ENCODE measurements at places on chromosomes 11 and 22.

- no peak for DNase-seq
These were observed 104.8 kb downstream of the NECTIN1 start for GRCh38 chr11:119624102-119624615.

DNA sequence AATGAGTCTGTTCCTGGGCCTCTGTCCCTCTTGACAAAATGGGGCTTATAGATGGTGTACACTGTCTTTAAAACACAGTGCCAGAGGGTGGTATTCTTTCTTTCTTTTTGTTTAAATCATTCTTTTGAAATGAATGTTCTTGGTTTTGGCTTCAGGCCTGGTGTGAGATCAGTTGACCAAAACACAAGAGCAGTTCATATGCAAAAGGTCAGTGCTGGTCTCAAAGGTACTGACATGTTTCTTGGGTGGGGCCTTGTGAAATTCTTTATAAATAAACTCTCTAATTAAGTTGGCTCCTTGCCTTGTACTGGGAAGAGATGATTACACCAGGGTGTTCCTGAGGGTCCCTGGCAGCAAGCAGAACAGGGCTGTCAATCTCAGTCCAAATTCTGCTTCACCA is 110.0 kb downstream of the FBXO7 start:
- no peak for DNase-seq

GRCh38 chr11:11777897-11778296 is 63.9 kb upstream of the USP47 start:
- no peak for DNase-seq

GRCh38 chr11:102319544-102319943 is 2.3 kb downstream of the BIRC3 start:
- DNase-seq, result no peak

DNA sequence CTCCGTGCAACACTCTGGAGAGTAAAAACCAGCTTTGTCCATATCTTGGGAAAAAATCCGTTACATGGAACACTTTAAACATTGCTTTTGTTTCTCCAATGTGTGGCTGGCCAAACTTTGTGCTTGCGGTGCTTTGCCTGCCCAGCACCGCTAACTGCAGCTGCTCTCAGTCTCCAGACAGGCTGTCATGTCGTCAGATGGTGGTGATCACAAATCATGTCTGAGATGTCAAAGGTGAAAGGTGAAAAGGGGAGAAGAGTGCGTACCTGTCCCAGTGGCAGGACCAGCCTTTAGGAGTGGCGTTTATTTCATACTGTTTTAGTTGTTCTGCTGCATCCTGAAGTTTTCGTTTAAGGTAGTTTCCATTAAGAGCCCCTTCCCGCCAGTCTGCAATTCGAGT is 17.1 kb upstream of the AGBL2 start:
- no peak for DNase-seq

DNA sequence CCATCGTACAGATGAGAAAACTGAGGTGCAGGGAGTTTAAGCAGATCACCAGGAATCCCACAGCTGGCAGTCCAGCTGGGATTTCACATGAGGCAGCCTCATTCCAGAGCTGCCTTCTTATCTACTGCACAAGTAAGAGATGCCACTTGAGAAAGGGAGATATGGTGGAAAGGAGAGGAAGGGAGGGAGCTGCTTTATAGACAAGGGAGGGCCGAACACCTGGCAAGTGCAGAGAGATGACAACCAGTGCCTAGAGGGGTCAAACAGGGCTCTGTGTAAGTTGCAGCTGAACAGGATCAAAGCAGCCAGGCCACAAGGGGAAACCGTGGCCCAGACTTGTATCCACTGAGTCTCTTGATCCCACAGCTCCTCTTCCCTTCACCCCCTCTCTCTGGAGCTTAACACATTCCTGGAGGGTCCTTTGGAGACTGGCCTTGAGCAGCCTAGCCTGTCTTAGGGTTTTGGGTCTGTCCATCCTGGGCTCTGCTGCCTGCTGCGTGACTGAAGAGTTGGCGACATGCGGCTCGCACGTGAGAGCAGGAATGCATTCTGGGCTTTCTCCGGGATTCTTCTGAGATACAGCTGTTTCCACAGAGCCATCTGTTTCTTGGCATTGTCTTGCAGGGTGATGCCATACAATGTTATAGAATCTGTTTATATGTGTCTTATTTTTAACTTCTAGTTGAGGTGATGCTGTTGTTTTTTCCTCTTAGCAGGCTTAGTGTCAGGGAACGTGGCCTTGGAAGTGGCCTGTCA is 268.5 kb upstream of the SYN3 start:
- DNase-seq, result no peak

DNA sequence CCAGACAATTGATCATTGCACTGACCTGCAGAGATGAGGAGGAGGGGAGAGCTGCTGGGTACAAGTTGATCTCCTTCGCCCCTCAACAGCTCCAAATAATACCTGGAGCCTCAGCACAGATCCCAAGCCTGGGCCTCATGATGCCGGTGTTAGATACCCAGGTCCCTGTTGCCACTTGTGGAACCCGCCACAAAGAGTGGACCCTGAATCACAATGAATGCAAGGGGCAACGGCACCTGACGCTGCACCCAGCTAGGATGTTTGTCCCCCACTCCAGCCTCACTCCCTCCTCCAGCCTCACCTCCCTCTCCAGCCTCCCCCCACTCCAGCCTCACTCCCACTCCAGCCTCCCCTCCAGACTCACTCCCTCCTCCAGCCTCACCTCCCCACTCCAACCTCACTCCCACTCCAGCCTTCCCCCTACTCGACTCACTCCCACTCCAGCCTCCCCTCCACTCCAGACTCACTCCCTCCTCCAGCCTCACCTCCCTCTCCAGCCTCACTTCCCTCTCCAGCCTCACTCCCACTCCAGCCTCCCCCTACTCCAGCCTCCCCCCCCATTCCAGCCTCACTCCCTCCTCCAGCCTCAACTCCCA is 879.0 kb downstream of the BRD1 start:
- no peak for DNase-seq

DNA sequence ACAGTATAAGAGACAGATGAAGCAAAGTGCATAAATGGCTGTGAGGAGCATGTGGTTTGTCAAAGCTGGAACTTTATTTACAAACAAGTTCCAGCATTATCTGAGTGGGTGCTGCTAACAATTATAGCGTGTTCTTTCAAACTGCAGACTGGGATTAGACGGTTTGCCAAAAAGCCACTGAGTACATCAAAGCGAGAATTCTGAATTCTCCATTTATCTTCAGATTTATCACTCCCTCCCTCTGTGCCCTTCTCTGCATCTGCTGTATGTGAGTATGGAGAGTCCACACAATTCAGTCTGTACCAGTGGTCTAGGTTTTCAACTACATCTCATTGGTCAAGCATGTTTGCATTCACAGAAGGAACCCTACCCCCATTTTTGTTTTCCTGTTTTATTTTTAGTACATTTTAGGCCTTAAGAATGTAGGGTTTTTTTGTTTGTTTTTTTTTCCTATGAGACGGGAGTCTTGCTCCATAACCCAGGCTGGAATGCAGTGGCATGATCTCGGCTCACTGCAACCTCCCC is 18.1 kb upstream of the INCENP start:
- DNase-seq, result no peak

DNA sequence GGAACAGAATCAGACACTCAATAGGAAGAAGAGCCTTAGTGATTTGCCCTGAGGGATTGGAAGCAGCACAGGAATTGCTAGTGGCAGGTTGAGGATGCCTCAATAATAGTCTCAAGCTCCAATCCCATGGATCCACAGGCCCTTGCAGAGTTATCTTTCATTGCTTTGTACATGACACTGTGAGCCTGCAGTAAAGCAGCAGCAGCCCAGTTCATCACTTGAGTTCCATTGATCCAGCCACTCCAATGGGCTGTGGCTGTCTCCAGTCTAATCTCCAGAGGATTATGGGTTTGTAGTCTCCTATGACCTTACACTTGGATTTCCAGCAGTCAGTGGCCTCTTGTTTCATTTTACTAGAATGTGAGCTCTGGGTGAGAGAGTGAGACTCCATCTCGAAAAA is 45.4 kb downstream of the AAMDC start:
- no peak for DNase-seq

- no peak for DNase-seq
These were observed 124.5 kb downstream of the KCNQ1 start for GRCh38 chr11:2569321-2569721.

GRCh38 chr11:17766590-17766989 is 32.0 kb downstream of the KCNC1 start:
- DNase-seq, result no peak

DNA sequence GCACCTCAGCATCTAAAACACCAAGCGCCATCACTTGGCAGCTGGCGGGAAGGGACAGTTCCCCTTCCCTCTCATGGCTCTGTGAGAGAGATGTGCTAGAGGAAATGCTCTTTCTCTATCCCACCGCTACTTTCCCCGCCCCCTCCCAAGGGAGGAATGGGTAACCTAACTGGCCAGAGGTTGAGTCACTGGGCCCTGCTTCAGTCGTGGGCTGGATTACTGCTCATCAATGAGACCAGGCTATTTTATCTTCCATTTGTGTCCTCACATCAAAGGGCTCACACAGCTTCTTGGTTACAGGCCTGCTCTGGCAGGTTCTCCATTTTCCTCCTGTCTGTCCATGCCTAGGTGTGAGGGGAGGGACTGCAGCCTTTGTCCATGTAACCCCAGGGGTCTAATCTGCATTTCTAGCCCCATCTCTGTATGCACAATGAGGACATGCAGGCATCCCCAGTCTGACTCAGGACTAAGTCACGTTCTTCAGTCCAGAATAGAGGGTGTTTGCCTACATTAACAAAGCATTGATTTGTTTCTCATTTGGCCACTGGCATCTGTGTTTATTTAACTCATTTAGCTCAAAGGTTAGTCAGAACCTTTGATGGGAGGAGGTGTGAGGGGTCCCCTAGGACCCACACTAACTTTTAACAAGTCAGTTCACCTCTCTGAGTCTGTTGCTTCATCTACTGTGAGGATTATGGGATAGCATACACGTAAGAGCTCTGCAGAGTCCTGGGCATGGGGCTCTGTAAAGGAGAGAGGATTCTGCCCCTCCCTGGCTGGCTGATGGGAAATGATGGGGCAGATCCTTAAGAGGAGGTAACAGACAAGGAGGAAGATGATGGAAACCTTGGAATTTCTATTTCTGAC is 99.1 kb downstream of the XRRA1 start:
- no peak for DNase-seq

DNA sequence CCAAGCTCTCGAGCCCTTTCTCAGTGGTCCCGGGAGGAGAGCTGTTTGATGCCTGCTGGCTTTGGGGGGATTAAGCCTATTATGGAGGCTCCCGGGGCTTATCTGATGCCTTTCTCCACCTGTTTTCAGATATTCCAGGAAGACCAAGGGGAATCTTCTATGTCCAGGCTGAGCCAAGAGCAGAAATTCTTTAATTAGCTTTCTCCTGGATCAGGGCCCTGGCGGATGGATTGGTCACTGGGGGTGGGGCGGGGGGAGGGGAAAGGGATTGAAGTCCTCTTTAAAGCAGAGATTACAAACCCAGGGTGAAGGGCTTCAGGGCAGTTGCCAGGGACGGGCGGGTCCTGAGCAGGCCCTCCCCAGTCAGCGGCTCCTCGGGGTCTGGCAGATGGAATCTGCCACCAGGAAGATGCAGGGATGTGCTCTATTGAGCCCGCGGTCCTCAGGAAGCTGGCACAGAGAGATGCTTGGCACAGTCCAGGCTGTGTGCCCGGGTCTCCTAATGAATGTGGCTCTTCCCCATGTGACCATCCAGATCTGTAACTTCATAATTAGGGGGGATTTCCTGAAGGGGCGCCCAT is 33.6 kb downstream of the MACROD1 start:
- no peak for DNase-seq

- no peak for DNase-seq
These were observed 69.3 kb downstream of the SHANK2 start for GRCh38 chr11:71182791-71183677.

- no peak for DNase-seq
These were observed 86.1 kb upstream of the HORMAD2 start for GRCh38 chr22:29994027-29994715.

- DNase-seq, result no peak
These were observed 217.6 kb upstream of the CARD18 start for GRCh38 chr11:105357146-105357545.

DNA sequence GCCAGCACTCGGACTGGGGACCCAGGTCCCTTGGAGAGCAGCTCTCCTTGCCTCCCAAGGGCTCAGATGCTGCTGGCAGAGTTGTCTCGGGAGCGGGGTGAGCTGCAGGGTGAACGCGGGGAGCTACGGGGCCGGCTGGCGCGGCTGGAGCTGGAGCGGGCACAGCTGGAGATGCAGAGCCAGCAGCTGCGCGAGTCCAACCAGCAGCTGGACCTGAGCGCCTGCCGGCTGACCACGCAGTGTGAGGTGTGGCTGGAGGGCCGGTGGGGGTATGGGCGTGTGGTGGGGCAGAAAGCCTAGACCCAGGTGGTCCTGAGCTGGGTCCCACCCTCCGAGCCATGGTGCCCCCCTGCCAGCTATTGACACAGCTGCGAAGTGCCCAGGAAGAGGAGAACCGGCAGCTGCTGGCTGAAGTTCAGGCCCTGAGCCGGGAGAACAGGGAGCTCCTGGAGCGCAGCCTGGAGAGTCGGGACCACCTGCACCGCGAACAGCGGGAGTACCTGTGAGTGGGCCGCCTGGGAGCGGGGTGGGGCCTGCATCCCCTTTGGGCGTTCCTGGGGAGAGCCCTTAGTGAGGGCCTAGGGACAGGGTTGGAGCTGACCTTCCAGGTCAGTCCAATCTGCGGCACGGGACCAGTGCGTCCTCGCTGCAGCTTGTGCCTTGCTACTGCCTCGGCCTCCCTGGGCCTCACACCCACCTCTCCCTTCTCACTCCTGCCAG is 5.8 kb upstream of the RPS6KA4 start:
- no peak for DNase-seq

DNA sequence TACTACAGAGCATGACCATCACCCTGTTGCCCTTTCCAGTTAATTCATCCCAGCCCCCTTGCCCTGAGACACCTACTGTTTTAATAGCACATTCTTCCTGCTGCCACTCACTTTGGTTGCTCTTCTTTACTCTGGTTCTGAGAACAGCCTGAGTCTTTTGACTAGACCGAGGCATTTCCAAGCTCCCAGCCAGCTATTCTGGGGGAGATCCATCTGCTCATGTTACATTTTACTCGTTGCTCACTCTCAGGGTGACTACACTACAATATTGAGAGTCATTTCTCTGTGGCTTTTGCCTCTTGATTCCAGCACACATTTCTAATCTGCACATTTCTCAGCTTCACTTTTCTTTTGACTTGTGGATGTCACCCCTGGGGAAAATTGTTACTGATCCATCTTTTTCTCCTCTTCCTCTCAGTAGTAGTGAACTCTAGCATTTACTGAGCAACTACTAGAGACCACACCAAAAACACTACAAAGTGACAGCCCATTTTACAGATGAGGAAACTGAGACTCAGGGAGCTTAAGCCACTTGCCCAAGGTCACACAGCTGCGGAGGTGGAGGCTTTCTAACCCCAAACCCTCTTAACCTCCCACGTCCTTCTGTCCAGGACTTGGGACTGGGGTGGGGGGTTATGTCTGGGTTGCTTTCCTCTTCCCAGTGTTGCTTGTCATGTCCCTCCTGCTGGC is 117.8 kb downstream of the C11orf91 start:
- no peak for DNase-seq

Data from uterus (tissue), 4 donors.